ENCODE measurements at places on chromosomes 6 and 20. TPM values are rescaled to one million over a fixed set of nuclear protein-coding genes. Genes with fewer than 3 reads are reported as not detected.

- DNase-seq: no peak
Measured at GRCh38 chr6:38493931-38494547, 145.7 kb downstream of the BTBD9 start.

DNA sequence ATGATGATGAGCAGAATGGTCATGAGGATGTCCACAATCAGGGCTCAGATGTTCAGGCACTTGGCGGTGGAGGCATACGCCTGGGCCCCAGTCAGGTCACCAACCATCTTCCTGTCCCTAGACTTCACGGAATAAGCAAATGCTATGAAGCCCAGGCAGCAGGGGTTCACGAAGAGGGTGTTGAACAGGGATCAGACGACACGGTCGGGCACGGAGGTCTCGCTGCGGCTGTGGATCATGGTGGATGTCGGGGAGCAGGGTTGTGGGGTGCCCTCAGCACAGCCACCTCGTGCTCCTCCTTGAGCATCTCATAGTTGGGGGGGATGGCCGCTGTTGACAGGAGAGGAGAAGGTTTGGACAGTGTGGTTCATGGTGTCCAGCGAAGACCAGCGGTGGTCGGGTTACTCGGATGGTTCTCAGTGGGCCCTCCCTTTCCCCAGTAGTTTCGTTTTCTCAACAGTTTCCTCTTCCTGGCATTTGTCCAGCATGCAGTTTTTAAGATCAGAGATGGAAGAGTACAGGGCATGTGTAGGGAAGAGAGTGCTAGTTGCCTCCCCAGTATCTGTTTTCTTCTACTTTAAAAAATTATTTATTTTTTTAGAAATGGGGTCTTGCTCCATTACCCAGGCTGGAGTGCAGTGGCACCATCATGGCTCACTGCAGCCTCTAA, 20.3 kb upstream of the SPDEF start:
- DNase-seq: no peak

DNA sequence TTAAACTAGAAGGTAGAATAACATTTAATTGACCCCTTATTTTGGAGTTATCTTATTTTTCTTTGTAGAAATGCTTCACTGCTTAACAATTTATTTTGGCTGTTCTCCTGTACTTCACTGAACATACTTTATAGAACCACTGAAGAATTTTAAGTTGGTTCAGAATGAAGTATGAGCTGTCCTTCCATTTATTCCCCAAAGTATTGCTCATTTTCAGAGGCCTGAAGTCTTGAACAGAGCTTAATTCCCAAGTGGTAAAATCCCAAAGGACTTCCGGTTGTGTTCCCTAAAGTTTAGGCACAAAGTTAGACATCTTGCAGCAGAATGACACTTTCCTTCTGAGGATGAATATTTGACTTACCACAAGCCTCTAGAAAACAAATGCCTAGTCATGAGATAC, 233.3 kb downstream of the TINAG start:
- DNase-seq: no peak

ARHGAP18 gene
- 24.4 TPM for total RNA-seq

GRCh38 chr6:113068570-113068969, 721.4 kb downstream of the RFPL4B start:
- no peak for DNase-seq

All from mesenteric fat pad (tissue), 1 donor.